ENCODE measurements at places on chromosomes 2 and 18.
A peak's percentile ranks its signal among the peaks of the same experiment; 100 is the strongest.

DNA sequence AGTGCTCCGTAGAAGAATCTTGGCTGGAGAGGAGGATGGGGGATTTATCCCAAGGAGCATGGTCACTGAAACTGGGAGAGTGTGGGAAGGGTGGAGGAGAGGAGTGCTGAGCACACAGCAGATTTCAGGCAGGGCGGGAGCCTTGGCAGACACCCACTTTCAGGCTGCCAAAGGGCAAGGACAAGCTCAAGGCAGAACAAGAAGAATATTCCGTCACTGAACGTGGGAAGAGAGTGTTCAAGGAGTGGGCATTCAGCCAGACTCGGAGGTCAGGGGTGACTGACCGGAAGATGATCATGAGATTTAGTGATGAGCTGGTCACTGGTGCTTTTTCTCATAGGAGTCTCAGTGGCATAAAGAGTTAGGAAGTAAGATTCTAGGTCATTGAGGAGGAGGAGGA, 136.2 kb upstream of the RASGRP3 start:
- peak; percentile 4 for DNase-seq

DNA sequence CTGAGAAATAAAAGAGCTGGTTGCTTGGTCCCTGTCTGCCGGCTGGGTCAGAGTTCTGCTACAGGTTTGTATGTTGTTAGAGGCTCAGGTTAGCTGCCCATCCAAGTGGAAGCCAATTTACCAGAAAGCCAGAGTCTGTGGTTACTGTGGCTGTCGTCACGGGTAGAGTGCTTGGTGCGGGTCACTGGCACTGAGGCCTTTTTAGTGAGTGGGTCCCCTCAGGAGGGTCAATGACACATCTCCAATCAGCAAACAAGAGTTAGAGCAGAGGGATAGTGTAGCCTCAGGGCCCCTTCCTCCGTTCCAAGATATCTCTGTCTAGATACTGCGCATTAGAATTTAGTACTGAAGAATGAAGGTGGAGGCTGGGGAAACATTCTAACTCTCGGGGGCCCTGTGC, 41.2 kb downstream of the CTIF start:
- no peak for DNase-seq

DNA sequence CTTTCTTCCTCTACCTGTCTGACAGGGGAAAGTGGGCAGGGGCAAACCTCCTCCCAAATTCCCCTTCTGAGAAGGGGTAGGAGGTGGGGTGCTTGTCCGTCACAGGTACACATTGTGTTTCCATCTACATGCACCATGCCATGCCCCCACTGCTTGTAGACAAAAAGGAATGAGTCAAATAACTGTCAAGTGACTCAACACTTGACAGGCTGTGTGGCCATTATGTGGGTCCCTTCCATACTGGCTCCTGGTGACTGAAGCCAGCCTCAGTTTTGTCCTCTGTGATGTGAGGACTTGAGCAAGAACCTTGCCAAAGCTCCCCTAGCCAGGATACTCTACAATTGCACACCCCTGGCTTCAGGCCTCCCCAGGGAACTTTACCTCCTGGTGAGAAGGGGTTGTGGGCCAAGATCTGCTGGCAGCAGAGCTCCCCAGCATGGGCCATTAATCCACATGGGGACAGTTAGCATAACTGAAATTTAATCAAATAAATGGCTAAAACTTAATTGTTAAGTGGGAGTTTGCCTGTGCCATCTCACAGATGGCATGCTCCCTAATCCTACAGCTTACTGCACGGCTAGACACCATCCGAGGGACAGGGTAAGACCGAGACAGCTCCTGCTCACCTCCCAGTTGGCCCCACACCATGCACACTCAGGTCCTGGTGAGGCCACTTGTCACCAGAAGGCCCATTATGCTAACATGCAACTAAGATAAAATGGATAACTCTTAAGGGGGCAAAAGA, 140.2 kb downstream of the BCL11A start:
- DNase-seq = no peak

GRCh38 chr2:121634354-121635307, 14.6 kb downstream of the CLASP1 start:
- DNase-seq = peak; percentile 56

DNA sequence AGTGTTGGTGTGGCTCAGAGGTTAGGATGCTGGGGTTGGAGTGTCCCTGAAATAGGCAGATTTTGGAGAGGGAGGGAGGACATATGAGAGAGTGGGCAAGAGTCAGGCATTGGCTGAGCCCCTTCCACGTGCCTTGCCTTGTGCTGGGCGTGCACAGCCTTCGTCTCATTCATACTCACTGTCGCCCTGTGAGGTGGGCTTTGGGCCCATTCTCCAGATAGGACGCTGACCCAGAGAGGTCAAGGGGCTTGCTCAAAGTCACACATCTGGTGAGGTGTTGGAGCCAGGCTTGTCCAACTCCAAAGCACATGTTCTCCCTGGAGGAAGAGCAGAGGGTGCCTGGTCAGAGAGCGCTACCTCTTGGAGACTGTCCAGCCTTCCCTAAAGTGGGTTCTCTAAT, 166.8 kb downstream of the DYSF start:
- no peak for DNase-seq

GRCh38 chr18:50638016-50638883, 78.4 kb downstream of the MAPK4 start:
- DNase-seq = no peak
